Uterus (tissue), 4 donors: ENCODE measurements at places on chromosomes 2 and 18. TPM values are rescaled to one million over a fixed set of nuclear protein-coding genes. Genes with fewer than 3 reads are reported as not detected.

DNA sequence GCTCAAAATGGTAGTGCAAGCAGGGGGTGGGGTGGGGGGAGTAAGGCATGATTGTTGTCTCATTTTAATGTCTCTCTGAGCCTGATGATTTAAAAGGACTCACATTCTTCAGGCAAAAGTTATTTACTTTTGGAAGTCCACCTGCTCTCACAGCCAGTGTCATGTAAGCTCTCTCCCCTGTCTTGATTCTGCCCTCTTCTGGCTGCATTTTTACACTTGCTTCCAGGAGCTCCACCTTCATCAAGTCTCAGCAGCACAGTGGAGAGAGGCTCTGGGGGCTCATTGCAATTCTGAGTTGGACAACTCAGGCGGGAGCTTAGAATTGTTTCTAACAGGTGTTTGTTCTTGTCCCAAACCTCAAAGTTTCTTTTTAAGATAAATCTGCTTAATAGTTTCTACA, 39.2 kb downstream of the GNAL start:
- DNase-seq, result no peak

GRCh38 chr2:15870565-15870964, 69.8 kb upstream of the MYCN start:
- DNase-seq, result no peak

- peak; percentile 40 for DNase-seq
These were observed 71.7 kb downstream of the PTRHD1 start for GRCh38 chr2:24721470-24721869.

- no peak for DNase-seq
These were observed 224.5 kb downstream of the IKZF2 start for GRCh38 chr2:212926940-212927339.

- DNase-seq, result no peak
These were observed 63.2 kb upstream of the SPAG16 start for GRCh38 chr2:213220967-213221603.

GRCh38 chr2:231533777-231534125, 3.5 kb upstream of the NMUR1 start:
- no peak for DNase-seq

DNA sequence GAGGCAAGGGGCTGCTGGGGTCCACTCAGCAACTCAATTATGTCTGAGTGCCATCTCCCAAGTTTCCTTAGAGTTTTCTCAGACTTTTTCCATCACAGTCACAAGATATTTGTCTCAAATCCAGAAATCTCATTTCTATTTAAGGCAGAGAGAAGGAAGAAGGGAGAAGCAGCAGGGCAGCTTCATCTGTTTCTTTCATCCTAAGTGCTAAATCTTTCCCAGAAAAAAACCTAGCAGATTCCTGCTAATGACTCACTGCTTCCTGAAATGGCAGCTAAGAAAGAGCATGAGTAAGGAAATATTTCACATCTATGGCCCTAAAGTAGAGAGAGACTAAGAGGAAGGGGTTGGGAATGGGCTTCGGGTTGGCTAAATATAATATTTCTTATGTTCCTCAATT, 88.0 kb downstream of the KYNU start:
- DNase-seq, result no peak

- no peak for DNase-seq
These were observed 149.7 kb downstream of the TXNL1 start for GRCh38 chr18:56488739-56489138.

GRCh38 chr18:76673281-76674185, 148.8 kb upstream of the ZNF236 start:
- no peak for DNase-seq

DNA sequence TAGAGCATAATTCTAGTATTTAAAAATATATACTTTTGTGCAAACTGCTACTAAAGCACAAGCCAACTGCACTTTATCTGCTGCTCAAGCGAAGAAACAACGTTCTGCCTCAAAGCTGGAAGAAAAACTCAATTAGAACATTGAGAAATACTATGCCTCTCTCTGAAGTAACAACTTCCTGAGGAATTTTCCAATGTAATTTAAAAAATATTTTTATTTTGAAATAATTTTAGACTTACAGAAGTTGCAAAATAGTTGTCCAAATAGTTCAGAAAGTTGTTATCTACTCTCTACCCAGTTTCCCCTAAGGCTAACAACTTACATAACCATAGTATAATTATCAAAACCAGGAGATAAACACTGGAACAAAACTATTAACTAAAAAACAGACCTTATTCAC, 12.3 kb upstream of the POLI start:
- DNase-seq, result no peak

DNA sequence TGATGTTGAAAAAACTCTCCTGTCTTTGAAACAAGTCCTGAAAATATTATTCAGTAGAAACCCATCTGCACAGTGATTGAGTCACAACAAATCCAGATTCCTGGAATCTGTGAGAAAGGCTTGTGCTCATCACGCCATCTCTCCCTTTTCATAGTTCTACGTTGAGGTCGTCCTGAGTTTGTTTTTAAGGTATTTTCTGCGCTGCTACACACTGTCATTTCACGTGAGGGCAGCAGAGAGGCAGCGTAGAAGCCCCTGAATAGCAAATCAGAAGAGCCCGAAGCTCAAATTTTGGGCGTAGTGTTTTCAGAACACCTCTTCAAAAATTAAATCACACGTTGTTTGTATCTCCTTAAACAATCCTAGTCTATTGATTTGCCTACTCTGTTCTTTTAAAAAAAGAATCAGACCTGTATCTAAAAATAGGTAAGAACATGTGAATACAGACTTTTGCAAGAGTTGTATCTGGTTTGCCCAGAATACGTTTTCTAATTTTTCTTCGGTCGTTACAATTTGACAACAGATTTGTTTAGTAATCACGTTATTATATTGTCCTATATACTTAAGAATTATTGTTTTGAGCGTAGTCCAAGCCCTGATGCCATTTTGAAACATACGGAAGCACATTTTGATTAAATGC, 61.6 kb upstream of the SLC38A11 start:
- no peak for DNase-seq

- DNase-seq, result no peak
These were observed 75.2 kb upstream of the EML6 start for GRCh38 chr2:54648256-54648655.

DNA sequence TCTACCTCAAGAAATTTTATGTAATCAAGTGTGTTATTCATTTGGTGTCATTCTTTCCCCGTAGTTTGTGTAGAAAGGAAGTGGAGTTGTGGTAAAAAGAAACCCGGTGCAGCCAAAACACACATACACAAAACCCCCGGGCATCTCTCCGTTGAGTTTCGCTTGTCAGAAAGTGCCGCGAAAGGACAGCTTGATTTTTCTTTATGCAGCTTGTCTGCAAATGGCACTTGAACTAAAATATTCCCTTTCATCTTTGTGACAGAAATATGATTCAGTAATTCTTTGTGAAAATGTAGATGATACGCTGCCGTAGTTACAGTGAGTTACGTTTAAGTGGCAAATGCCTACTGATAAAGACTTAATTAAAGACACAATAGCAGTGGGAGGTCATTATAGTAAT, 268.8 kb upstream of the SPRED2 start:
- no peak for DNase-seq

- no peak for DNase-seq
These were observed 54.2 kb downstream of the HK2 start for GRCh38 chr2:74887960-74888700.

- no peak for DNase-seq
These were observed 148.1 kb downstream of the TTC27 start for GRCh38 chr2:32775954-32776353.

GRCh38 chr2:8680822-8681760, 765 bp upstream of the ID2 start:
- DNase-seq, result peak; percentile 54

- no peak for DNase-seq
These were observed 87.5 kb downstream of the SATB2 start for GRCh38 chr2:199370150-199370780.

DNA sequence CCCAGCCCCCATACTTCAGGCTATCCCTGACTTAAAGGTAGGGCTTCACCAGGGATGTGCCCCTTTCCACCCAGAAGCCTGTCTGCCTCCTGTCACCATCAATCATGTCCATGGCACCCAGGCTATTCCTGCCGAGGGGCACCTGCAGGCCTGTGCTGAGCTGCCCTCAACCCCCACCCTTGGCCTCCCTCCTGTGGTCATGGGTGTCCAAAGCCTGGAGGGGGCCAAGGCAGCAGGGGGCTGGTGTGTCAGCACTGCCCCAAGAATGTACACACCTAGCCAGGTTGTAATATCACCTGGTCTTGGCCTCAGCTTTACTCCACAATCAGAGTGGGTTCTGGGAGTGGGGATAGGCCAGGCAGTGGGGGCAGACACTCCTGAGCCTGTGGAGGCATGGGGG, 69.3 kb downstream of the SUCLG1 start:
- no peak for DNase-seq

DNA sequence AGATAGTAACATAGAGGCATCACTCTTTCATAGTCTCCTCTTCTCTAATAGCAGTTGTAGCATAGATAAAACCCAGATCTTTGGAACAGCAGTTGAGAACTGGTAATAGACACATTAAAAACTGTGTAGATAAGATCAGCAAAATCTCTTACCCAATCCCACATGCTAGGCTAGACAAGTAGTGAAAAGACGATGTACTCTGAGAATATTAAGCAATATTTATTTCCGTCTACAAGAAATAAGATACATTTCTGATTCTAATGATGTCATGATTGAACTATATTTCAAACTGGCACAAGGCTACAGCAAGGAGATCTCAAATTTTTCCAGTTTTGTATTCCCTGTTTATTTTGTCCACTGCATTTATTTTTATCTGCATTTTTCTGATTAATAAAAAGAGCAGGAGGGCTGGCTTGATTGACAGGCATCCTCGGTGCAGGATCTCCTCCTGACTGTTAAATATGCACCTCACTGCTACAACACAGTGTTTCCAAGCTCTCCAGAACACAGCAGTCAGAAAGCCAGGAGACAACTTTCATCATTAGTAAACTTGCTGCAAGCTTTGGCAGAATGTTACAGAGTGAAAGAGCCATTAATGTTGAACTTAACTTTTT, 73.3 kb upstream of the ATIC start:
- no peak for DNase-seq

DNA sequence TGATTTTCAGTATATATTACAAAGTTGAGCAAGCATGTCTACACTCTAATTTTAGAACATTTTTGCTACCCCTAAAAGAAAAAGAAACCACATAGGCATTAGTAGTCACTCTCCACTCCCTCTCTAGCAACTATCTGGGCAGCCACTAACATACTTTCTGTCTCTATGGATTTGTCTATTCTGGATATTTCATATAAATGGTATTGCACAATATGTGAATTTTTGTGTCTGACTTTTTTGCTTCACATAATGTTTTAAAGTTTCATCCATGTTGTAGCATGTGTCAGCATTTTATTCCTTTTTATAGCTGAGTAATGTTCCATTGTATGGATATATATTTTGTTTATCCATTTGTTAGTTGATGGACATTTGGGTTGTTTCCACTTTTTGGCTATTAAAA, 232.5 kb upstream of the CTAGE1 start:
- DNase-seq, result no peak

- DNase-seq, result no peak
These were observed 52.9 kb upstream of the SERPINB2 start for GRCh38 chr18:63834471-63835113.

DNA sequence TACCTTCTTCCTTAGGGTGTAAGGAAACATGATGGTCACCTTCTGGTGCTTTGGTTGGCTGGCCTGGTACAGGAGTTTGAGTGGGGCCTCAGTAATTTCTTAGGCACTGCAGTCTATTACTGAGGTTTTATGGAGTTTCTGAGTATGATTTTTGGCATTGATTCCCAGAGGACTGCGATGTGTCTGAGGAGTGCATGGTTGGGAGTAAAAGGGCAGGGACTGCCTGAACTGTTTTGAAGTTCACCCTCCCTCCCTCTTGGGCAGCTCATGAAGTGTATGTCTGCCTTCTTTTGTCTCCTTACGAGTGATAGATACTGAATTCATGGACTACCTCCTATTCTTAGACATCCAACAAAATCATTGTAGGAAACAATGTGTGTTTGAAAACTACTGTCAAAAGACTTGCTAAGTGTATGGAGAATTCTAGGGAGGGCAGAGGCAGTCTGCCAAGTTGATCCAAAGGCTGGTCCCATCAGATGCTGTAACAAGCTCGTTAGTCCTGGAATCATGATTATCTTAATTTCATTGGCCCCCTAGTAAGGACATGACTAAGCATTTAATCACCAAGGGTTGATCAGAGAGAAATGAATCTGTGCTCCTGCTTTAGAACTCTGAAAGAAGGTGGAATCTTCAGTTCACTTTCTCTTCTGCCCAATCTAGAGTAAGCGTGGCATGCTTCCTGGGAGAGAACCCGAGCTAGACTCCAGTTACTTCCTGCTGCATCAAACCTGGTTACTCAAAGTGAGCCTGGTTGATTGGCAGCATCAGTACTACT, 26.5 kb downstream of the LYPD6B start:
- DNase-seq, result no peak

DNA sequence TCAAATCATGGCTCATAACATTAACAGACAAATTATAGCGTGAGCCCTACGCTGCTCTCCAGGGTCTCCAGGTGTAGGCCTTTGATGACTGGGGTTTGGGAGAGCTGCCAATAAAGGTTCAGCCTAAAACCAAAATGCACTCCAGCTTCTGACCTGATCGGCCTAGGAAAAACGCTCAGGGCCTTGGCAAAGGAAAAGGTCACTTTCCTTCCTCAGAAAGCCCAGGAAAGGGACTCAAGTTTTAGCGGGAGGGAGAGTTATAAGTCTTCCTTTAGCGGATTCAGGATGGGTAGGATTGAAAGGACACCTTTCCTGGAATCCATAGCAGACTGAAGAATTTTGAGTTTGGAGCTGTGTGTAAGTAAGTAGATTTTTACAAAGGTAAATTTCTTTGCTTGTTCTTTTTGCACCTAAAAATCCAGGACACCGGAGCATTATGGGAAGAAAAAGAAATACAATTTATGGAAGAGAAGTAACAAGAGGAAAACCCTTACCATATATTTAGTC, 8.8 kb downstream of the EVX2 start:
- no peak for DNase-seq

- no peak for DNase-seq
These were observed 117.1 kb downstream of the KLHL29 start for GRCh38 chr2:23502096-23502495.

CKAP2L gene
- total RNA-seq, result not detected

PIEZO2 gene
- 7.2 TPM for total RNA-seq

TMEM17 gene
- not detected for total RNA-seq

ARHGAP28 gene
- total RNA-seq, result 39.0 TPM

SLC11A1 gene
- total RNA-seq, result 0.26 TPM

NTSR2 gene
- total RNA-seq, result not detected

ASPRV1 gene
- total RNA-seq, result 5.2 TPM

C2orf72 gene
- total RNA-seq, result 0.55 TPM
